ENCODE measurements at places on chromosomes 7 and 10. TPM values are rescaled to one million over a fixed set of nuclear protein-coding genes. Genes with fewer than 3 reads are reported as not detected.

The ANKRD30A gene
- polyA plus RNA-seq, result not detected

The KCNMA1 gene
- polyA plus RNA-seq, result 3.6 TPM

The ABCB4 gene
- 4.1 TPM for polyA plus RNA-seq

The AP1S1 gene
- polyA plus RNA-seq, result 66.7 TPM

The TFR2 gene
- polyA plus RNA-seq, result 0.93 TPM

The TRPV5 gene
- 1.5 TPM for polyA plus RNA-seq

The FAM25G gene
- polyA plus RNA-seq, result 0.57 TPM

The HYAL4 gene
- polyA plus RNA-seq, result 0.86 TPM

The GDI2 gene
- 336 TPM for polyA plus RNA-seq

The TRIM4 gene
- 37.0 TPM for polyA plus RNA-seq

The ODAD2 gene
- polyA plus RNA-seq, result 1.5 TPM

The MMP21 gene
- 0.30 TPM for polyA plus RNA-seq

The CD36 gene
- 32.9 TPM for polyA plus RNA-seq

The BUD23 gene
- polyA plus RNA-seq, result 96.6 TPM

The C10orf67 gene
- polyA plus RNA-seq, result 2.7 TPM

The SEMA3A gene
- polyA plus RNA-seq, result 14.5 TPM

The GPR22 gene
- polyA plus RNA-seq, result 0.15 TPM

The TCF7L2 gene
- polyA plus RNA-seq, result 50.4 TPM

The WDR91 gene
- 58.1 TPM for polyA plus RNA-seq

The TEX36 gene
- polyA plus RNA-seq, result not detected

The NKX6-2 gene
- polyA plus RNA-seq, result 7.3 TPM

The AS3MT gene
- 21.8 TPM for polyA plus RNA-seq

The CDK1 gene
- 103 TPM for polyA plus RNA-seq

The SFTPA1 gene
- polyA plus RNA-seq, result not detected

The HTR7 gene
- 0.53 TPM for polyA plus RNA-seq

The TBX20 gene
- polyA plus RNA-seq, result not detected

The DNAJB12 gene
- 34.9 TPM for polyA plus RNA-seq

The RABGEF1 gene
- 38.1 TPM for polyA plus RNA-seq

The LIPN gene
- polyA plus RNA-seq, result not detected

The CPXM2 gene
- 4.6 TPM for polyA plus RNA-seq

The OR2A5 gene
- 0.18 TPM for polyA plus RNA-seq

The ZNF804B gene
- polyA plus RNA-seq, result 0.42 TPM

The SPOCK2 gene
- 129 TPM for polyA plus RNA-seq

The SLC26A5 gene
- polyA plus RNA-seq, result 0.75 TPM

The LAMTOR4 gene
- 91.2 TPM for polyA plus RNA-seq

The STARD3NL gene
- polyA plus RNA-seq, result 67.2 TPM

The SUN3 gene
- polyA plus RNA-seq, result 0.17 TPM

The NUDT13 gene
- 10.6 TPM for polyA plus RNA-seq

The OAT gene
- 91.5 TPM for polyA plus RNA-seq

The NPSR1 gene
- not detected for polyA plus RNA-seq

The GRM3 gene
- polyA plus RNA-seq, result 0.13 TPM

The PIP gene
- not detected for polyA plus RNA-seq

The FZD1 gene
- 53.5 TPM for polyA plus RNA-seq

The DRGX gene
- not detected for polyA plus RNA-seq

The LRMDA gene
- 18.0 TPM for polyA plus RNA-seq

The IRF5 gene
- 8.3 TPM for polyA plus RNA-seq

The IKZF1 gene
- 1.3 TPM for polyA plus RNA-seq

The ABCA13 gene
- polyA plus RNA-seq, result 0.95 TPM

The FKBP6 gene
- polyA plus RNA-seq, result 0.60 TPM

The CRYGN gene
- polyA plus RNA-seq, result 4.4 TPM

The GIMAP7 gene
- 12.4 TPM for polyA plus RNA-seq

The CNNM1 gene
- polyA plus RNA-seq, result 1.8 TPM

Measured in left kidney (tissue), 8 donors.